ENCODE measurements at places on chromosomes 16 and 17.

- DNase-seq, result no peak
These were observed 731.0 kb downstream of the MAF start for GRCh38 chr16:78869492-78869891.

DNA sequence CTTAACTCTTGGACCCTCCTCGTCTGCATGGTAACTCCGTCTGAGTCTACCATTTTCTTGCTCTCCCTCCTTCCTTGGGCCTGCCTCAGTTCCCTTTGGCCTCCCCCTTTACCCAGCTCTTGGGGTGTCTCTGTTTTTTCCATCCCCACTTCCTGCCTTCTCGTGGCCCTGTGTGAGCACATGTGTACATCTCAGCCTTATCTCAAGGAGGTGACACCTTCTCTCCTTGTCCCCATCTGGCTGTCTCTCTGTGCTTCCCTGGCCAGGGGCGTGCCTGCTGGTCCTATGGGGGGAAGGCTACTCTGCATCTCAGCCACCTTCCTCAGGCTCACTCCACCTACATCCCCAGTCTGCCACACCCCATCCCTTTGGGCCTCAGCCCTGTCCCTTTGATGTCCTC, 6.6 kb downstream of the CTF1 start:
- DNase-seq, result no peak

DNA sequence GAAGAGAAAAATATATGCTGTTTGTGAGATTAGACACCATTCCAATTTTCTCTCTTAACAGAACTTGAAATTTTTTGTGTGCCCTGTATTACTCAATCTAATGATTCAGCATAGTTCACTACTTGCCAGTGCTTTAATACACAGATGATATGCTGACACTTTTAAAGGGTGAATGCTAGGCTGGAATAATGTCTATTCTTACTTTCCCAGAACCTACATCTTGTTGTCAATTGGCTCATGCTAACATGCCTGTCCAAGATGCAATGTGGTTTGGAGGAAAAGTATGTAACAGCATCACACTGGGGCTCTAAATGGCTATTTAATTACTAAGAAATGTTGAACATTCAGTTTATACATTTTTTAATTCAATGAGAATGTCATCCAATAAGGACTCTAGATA, 7.6 kb upstream of the MAP2K6 start:
- DNase-seq, result no peak

DNA sequence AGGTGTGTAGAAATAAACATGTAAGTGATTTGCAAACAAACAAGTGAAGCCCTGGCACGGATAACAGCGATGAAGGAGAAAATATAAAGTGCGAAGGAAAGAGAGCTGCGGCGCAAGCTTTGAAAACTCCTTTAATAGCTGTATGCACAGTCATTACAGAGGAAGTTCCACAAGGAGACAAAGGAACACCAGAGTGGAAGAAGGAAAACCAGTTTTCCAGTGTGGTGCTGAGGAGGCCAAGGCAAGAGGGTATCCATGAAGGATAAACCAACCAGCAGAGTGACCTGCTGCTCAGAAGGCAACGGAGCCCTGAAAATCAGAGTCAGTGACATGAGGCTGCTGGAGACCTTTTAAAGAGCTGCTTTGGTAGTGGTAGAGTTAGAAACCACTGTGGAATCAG, 24.4 kb downstream of the METTL16 start:
- no peak for DNase-seq

DNA sequence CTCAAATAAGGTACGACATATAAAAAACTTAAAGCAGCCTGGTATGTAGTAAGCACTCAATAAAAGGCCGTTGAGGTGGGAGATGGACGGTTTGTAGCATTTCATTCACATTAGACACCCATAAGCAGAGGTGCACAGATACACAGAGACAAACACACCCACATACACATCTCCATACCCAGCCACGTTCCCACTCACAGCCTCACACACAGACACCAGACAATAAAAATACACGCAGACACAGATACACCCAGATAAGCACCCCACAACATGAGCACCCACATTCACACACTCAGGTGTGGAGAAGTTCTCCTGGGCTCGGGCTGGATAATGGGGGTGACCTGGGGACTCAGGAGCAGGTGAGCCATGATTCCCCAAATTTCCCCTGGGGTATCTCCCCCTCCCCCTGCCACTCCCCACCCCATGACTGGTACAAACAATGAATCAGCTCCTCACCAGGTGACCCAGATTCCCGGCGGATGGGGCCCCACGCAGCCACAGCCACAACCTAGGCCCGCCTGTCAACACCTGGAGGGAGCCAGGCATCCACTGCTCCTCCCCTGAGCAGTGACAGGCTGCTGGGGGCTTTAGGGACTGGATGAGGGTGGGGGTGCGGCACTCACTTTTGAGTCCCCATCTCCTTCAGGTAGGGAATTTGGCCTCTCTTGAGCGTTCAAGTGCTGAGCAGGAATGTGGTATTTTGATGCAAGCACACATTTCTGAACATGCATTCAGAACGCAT, 2.7 kb downstream of the DLX3 start:
- no peak for DNase-seq

GRCh38 chr16:80618862-80619648, 78.3 kb downstream of the DYNLRB2 start:
- DNase-seq, result no peak

GRCh38 chr16:84940670-84941551, 70.4 kb downstream of the ZDHHC7 start:
- DNase-seq, result no peak

- no peak for DNase-seq
These were observed 524.3 kb downstream of the MAF start for GRCh38 chr16:79076047-79076767.

- no peak for DNase-seq
These were observed 2.5 kb downstream of the KRTAP9-6 start for GRCh38 chr17:41267711-41268110.

DNA sequence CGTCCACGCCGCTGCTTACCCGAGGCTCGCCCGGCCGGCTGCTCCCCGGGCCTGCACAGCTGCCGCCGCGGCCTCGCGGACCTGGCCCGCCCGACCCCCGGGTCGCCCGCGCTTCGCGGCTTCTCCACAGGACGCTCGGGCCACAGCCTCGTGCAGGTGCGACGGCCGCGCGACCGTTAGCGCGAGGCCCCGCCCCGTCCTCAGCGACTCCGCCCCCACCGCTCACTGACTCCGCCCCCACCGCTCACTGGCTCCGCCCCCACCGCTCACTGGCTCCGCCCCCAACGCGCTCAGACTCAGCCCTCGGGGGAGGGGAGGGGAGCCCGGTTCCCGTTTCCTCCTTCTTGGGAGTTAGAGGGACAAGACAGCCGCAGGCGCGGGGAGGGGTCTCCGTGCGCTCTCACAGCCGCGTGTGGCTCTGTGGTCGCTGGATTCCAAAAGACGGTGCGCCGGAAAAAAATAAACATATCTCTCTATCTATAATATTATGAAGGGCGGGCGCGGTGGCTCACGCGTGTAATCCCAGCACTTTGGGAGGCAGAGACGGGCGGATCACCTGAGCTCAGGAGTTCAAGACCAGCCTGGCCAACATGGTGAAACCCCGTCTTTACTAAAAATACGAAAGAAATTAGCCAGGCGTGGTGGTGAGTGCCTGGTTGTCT, at the start of gene MEIOB:
MEIOB (minus strand) TSS at position 191 of the 662 bp plus-strand sequence. CDS start 3,989 bp downstream, outside the sequence.
- DNase-seq, result peak; percentile 51
